Right hindlimb (tissue), 1 donor: ENCODE measurements at places on chromosomes 4 and X.

- no peak for DNase-seq
Measured at GRCh38 chr4:13580036-13580435, 35.7 kb upstream of the NKX3-2 start.

GRCh38 chrX:68710870-68711576, 63.6 kb downstream of the STARD8 start:
- DNase-seq: peak; percentile 37

- DNase-seq: no peak
Measured at GRCh38 chr4:16443504-16444088, 217.3 kb upstream of the TAPT1 start.

- DNase-seq: no peak
Measured at GRCh38 chr4:86927843-86928395, 6.9 kb upstream of the AFF1 start.

DNA sequence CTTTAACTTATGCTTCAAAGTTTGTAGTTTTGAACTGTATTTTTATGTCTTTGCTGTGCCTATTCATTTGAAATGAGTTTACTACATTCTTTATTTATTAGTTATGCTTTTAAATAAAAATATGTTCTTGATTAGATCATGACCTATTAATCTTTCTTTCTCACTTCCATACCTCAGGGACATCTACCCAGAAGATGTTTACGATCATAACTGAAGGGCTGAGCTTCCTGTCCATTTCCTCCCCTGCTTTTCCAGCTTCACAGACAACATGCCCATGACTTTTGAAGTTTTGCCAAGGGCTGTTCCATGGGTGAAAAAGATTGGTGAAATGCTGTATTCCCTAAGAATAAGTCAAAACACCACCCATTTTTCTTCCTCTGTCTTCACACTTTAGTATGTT, 99.7 kb upstream of the DDIT4L start:
- no peak for DNase-seq

DNA sequence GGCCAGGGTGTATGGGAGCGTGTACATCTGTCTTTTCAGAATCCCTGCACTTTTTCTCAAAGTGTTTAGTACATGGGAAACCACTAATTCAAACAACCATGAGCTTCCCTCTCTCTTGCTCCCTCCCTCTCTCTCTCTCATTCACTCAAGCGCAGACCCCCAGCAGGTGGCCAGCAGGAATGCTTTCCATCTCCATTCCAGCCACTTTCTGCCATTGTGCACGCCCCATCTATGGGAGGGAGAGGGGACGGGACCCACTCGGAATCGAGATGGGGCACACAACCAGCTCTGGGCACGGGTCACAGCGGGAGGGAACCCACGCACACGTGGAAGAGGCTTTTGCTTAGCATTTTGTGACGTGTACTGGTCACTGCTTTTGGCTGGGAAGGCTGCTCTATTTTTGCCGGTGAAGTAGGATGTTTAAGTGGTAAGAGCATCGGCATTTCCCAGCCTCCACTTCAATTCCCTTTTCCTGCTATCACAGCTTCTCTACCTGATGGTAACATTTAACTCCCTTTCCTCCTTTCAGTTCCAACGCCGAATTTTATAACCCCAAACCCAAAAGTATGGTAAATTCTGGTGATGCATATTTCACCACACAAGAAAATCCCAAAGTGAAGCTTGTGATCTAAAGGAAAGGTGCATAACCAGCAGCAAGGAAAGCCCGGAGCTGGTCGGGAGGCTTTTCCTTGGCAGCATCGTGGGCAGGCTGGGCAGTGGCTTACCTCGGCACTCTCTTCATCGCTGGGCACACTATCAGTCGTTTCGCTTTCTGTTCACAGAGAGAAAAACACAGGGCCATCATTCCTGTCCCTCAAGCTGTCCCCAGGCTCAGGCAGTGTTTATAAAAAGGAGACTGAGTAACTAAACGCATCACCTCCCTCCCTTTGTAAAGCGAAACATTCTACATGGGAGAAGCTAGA, 84.1 kb downstream of the IRF2 start:
- no peak for DNase-seq

GRCh38 chrX:42720209-42720608, 57.8 kb downstream of the PPP1R2C start:
- DNase-seq: no peak

GRCh38 chr4:74659576-74660411, 134.5 kb downstream of the BTC start:
- no peak for DNase-seq

DNA sequence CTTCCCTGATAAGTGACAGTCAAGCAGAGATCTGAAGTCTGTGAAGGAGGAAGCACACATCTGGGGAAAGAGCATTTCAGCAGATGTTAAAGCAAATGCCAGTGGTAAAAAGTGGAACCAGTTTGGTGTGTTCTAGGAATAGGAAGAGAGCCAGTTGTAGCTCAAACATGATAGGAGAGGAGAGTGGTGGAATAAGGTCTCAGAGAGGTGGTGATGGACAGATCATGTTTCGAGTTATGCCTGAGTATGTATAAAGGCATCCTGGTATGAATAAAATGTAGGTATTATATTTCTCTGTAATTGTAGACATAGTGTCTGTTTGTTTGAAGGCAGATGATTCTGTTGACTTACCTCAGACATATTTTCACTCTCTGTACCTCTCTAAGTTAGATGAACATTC, 89.1 kb downstream of the LARP7 start:
- DNase-seq: no peak

DNA sequence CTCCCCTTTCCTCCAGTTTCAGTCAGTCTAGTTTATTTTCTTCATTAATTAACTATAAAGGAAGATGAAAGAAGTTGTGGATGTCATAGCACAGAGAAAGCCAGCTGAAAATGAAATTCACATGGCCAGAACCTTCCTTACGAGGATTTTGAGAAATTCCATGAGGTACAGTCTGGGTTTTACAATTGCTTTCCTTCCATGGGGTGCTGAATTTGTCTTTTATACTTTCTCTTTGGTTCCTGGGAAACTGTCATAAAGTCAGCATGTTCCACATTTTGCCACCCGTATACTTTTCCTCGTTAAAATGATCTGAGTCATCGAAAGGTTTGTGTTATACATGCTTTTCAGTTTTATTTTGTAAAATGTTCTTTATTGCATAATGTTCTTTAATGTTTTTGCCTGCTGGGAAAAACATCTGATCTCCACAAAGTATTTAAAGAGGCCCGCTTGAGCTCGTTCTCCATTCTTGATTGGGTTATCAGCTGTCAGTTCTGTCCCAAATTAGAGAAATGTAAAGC, 78.1 kb upstream of the CLDN34 start:
- no peak for DNase-seq

GRCh38 chr4:79298027-79298426, 27.8 kb downstream of the NAA11 start:
- no peak for DNase-seq

GRCh38 chrX:49316085-49316484, 5.8 kb upstream of the GAGE12J start:
- DNase-seq: no peak

DNA sequence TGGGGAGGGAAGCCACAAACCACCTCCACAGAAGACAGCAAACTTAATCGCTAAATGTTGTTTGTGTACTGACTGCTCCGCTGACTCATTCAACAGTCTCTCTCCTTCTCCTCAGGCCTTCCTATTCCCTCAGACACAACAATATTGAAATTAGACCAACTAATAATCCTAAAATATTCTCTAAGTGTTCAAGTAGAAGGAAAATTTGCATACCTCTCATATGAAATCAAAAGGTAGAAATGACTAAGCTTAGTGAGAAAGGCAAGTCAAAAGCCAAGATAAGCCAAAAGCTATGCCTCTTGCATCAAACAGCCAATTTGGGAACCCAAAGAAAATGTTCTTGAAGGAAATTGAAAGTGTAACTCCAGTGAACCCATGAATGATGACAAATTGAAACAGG, 75.7 kb upstream of the ARHGAP24 start:
- no peak for DNase-seq

- no peak for DNase-seq
Measured at GRCh38 chr4:60743654-60744053, 456.5 kb upstream of the ADGRL3 start.

DNA sequence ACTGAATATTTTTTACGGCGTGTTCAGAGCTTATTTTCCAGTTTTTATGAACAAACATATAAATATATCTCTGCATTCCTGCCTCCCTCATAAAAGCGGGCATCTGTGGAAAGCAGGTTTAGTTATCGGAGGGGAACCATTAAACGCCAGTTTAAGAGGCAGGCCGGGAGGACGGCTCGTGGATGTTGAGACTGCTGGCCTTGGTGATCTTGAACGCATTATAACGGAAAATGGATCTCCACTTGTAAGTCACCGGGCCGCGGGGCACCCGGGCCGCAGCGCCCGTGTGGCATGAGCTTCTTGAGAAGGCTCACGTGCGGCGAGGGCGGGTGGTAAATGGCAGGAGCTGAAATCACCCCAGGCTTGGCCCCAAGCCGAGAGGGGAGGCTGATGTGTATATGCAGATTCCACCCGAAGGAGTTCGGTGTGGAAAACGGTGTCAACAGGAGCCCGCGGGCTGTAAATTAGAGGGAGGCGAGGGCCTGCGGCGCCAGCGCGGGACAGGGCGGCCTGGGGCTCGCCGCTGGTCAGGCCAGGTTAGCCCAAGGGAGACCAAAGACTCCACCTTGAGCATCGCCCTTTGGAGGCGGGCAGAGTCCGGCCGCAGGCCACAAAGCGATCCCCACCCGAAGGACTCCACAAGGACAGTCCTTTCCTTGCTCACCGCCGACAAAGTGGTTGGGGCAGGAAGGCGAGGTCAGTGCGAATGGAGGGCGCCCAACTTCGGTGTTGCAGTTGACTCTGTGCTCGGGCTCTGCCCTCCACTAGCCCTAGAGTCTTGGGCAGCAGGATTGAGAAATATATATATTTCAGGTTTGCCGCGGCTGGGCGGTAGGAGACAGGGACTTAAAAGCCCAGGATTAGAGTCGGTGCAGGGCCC, 1.3 kb upstream of the HAND2 start:
- DNase-seq: no peak

DNA sequence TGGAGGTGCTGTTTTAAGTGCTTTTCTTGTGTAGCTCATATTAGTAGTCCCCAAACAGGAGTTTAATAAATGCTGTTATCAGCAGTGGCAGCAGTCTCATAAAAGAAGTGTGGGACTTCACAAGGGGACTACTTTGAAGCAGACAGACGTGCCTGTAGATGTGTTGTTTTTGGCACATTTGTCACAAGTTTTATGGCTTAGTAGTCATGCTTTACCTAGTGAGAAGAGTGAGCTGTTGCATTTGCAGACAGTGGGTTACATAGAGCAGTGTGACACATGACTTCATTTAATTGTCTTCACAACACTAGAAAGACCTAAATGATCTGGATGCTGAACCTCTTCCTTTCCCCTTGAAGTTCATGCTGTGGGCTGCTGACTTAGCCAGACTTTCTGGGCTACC, 149.5 kb upstream of the MBNL3 start:
- no peak for DNase-seq

- no peak for DNase-seq
Measured at GRCh38 chr4:80989921-80990544, 40.5 kb upstream of the BMP3 start.

- DNase-seq: no peak
Measured at GRCh38 chr4:167602157-167602556, 367.9 kb upstream of the SPOCK3 start.

- no peak for DNase-seq
Measured at GRCh38 chr4:45353161-45353560, 626.8 kb upstream of the GNPDA2 start.

DNA sequence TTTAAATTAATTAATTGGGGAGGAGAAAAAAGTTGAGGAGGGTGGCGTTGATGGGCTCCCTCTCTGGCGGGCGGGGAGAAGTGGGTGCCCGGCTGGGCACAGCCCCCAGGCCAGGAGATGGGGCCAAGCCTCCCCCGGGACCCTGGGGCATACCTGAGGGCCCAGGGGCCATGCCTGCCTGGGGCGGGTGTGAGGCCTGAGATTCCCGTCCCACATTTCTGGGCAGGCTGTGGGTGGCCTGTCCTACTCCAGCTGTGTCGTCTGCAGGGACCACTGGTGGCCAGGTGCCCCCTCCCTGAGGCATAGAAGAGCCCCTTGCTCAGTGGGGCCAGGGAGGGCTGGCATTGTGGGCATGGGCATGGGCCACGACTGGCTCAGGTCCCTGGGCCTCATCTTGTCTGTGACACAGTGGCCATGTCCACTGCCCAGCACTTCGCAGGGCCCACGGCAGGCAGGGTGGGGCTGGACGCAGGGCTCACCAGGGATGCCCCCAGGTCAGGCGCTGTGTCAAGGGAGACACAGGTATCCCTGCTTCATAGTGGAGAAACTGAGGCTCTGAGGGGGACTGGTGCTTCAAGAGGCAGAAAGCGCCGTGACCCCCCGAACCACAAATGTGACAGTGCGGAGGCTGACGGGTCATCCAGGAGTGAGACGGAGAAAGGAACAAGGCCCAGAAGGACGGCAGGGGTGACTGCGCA, 60.1 kb downstream of the FAM53A start:
- DNase-seq: no peak

DNA sequence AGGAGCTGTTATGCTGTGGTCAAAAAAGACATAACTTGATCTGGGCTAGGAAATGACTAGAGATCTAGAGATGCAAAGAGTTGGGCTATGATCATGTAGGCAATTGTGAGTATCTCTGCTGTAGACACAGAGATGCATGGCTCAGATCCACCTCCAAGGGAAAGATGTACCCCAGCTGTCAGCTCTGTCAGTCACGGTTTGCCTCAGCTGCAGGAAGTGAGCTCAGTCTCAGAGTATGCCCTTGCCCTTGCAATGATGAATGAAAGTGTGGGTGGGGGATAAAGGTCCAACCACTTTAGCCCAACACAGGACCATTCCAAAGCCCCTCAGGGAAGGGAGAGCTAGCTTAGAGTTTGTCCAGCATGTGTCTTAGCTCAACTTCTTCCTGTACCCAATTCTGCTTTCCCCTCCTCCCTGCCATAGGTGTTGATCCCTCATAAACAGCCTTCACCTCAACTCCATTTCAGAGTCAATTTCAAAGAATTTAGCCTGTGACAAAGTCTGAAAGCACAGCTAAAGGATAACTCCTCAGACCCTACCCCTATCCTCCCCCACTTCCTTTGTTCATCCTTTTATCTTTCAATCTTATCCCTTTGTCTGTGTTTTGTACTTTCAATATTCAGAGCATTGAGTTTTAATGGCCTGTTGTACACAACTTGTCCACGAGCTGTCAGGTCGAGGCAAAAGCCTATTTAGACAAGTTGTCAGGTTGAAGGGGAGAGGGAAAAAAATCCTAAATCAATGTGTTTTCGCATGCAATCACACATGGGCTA, 90.6 kb downstream of the MID1IP1 start:
- peak; percentile 20 for DNase-seq
